ENCODE measurements at places on chromosomes 5 and 9. TPM values are rescaled to one million over a fixed set of nuclear protein-coding genes. Genes with fewer than 3 reads are reported as not detected.

MLANA gene
- 0.05 TPM for total RNA-seq

PCDHGB3 gene
- total RNA-seq, result 6.8 TPM

NR5A1 gene
- total RNA-seq, result not detected

TIMD4 gene
- not detected for total RNA-seq

C6 gene
- total RNA-seq, result not detected

PCDHA5 gene
- under 0.01 TPM for total RNA-seq

CER1 gene
- total RNA-seq, result not detected

CD14 gene
- 0.59 TPM for total RNA-seq

LYRM7 gene
- 9.1 TPM for total RNA-seq

ABCA1 gene
- total RNA-seq, result 198 TPM

C5orf52 gene
- total RNA-seq, result not detected

PCA3 gene
- total RNA-seq, result not detected

MORN5 gene
- not detected for total RNA-seq
